Activated CD8-positive, alpha-beta memory T cell treated with anti-CD3 and anti-CD28 coated beads, Interleukin-2, amount 10 ng/mL, durations not matched to agents 7 days and 5 days (primary cell): ENCODE measurements at places on chromosomes 1 and 21. TPM values are rescaled to one million over a fixed set of nuclear protein-coding genes. Genes with fewer than 3 reads are reported as not detected.

DNA sequence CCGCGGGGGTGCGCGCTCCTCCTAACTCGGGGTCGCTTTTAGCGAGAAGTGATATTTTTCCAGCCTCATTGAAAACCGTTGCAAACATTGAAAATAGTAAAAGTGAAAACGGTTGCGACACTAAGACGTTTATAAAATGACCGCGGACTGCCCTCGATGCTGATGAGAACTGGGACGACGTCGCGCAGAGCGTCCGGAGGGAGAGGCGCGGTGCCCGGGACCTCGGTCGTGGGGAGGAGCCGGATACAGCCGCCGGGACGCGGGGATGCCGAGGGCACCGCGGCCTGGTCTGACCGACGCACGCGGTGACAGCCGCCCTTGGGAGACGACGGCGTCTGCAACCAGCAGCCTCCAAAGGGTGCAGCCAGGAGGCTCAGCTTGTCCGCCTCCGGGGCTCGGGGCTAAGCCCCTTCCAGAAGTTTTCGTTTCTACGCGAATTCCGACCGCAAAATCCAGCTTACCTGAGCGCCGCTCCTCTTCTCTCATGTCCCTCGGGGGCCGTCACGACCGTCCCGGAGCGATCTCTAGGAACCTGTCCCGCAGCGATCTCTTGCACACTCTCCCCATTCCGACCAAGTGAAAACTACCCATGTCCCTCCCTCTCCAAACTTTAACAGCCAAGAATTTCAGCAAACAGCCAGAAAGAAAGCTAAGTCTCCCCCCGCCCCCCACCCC, 144.4 kb upstream of the ETS2 start:
- H3K27me3 ChIP-seq, result peaks cover 63% of the 10 kb centered on the region
- DNase-seq, result no peak
- peak overlapping the region; percentile 26 for H3K4me3 ChIP-seq
- H3K4me1 ChIP-seq, result peaks cover 11% of the 10 kb centered on the region
- no peak overlapping the region for H3K27ac ChIP-seq
- peaks cover 2% of the 10 kb centered on the region for H3K36me3 ChIP-seq

- H3K27ac ChIP-seq, result no peak overlapping the region
- no peaks in the 10 kb centered on the region for H3K27me3 ChIP-seq
- H3K36me3 ChIP-seq, result no peaks in the 10 kb centered on the region
- no peak for DNase-seq
These were observed 9.2 kb upstream of the TRAF3IP3 start for GRCh38 chr1:209746451-209747165.

DNA sequence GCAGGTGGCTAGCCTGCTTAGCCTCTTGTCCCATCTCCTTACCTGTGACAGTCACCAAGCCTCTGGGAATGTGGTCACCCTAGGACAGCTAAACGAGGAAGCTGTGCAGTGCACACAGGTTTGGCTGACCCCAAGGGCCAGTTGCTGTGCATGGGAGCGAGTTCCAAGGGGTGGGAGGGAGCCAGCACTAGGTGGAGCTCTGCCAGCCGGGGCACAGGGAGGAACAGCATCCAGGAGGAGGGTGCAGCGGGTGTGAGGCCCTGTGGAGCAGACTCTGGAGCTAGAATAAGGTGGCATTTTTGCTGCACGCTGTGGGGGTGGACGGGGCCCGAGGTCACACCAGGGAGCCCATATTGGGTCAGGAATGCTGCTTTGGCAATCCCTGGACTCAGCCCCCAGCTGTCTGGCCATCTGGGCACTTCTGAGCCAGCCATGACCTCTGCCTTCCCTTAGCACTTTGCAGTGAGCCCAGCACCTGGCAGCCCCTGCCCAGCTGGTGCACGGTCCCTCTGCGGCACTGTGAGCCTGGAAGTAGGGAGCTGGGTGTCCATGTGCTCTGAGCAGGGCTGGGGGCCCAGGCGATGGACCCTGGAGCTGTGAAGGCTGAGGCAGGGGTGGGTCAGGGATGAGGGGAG, 8.7 kb downstream of the PDXK start:
- DNase-seq, result no peak
- no peaks in the 10 kb centered on the region for H3K27me3 ChIP-seq
- peaks cover 5% of the 10 kb centered on the region for H3K36me3 ChIP-seq
- H3K27ac ChIP-seq, result peak overlapping the region; percentile 69
- H3K4me3 ChIP-seq, result peak overlapping the region; percentile 71

DNA sequence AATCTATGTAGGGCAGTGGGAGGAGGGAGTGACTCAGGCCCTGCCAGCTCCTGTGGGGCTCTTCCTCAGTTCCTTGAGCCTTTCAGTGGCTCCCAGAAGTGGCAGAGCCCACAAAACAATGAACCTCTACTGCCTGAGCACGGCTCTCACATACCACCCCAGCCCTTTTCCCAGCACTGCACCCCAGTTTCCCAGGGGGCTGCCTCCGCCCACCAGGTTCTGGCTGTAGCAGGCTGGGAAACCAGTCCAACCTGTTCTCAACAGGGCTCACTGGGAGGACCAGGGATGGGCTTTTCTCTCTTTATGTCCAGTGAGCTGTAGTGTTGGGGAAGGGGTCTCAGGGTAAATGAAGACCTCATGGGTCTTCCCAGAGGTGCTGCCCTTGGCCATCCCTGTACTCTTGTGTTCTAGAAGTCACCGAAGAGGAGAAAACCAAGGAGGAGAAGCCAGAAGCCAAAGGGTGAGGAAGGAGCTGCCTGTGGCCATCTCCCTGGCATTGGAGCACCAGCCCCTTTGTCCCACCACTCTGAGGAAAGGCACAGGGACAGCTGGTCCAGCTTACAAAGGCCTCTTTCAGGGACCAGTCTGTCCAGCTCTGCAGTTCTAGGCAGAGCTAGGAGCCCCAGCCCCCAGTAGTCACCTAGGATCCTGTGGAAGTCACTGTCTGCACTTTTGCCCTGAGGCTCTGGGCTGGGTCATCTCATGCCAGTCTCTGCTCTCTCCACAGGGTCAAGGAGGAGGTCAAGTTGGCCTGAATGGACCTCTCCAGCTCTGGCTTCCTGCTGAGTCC, 3.5 kb downstream of the MARCKSL1 start:
- H3K27me3 ChIP-seq, result no peaks in the 10 kb centered on the region
- H3K27ac ChIP-seq, result no peak overlapping the region
- H3K4me3 ChIP-seq, result no peak overlapping the region
- H3K36me3 ChIP-seq, result peaks cover 46% of the 10 kb centered on the region
- H3K4me1 ChIP-seq, result peaks cover 22% of the 10 kb centered on the region
- no peak for DNase-seq

DNA sequence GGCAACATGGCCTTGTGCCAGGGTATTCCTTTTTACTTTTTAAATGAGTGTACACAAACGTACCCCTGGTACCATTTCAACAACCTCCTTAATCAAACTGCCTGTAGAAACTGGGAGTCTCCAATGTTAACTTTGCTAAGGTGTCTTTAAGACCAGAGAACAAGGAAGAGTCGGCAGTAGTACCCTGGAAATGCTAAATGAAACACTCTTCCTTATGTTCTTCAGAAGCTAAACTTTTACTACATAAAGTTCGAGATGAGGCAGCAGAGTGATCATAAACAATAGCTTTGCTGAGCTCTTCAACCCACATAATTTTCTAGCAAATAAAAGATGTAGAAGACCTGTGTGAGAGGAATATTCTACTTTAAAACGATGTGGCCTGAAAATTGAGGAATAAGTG, 297.7 kb upstream of the NRIP1 start:
- H3K27me3 ChIP-seq, result no peaks in the 10 kb centered on the region
- H3K4me3 ChIP-seq, result no peak overlapping the region
- no peak overlapping the region for H3K27ac ChIP-seq
- H3K36me3 ChIP-seq, result no peaks in the 10 kb centered on the region
- H3K4me1 ChIP-seq, result no peaks in the 10 kb centered on the region

GRCh38 chr1:68516066-68516465, 19.2 kb upstream of the DEPDC1 start:
- H3K27ac ChIP-seq, result no peak overlapping the region
- H3K27me3 ChIP-seq, result no peaks in the 10 kb centered on the region
- H3K4me3 ChIP-seq, result no peak overlapping the region
- no peaks in the 10 kb centered on the region for H3K36me3 ChIP-seq

DNA sequence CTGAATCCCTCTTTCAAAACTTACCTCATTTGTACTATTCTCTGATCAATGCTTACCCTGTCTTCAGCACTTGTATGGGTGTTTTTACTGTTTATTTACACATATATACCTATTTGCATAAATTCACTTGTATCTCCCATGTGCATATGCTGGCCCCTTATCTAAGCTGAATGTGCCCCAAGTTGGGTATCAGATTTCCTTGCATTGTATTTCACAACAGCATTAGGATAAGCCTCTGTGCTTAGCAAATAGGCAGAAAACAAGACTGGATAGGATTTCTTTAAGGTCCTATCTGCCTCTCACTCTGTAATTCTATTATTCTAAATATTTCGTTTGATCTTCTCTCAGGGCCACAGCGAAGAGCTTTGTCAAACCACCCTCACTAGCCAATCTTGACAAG, 45.9 kb upstream of the IPO9 start:
- H3K27me3 ChIP-seq, result no peaks in the 10 kb centered on the region
- H3K36me3 ChIP-seq, result no peaks in the 10 kb centered on the region
- no peak overlapping the region for H3K4me3 ChIP-seq
- no peaks in the 10 kb centered on the region for H3K4me1 ChIP-seq
- DNase-seq, result no peak

GRCh38 chr1:192066202-192066601, 92.1 kb upstream of the RGS18 start:
- H3K4me1 ChIP-seq, result no peaks in the 10 kb centered on the region
- no peaks in the 10 kb centered on the region for H3K27me3 ChIP-seq
- no peak overlapping the region for H3K27ac ChIP-seq
- no peak for DNase-seq
- no peaks in the 10 kb centered on the region for H3K36me3 ChIP-seq
- H3K4me3 ChIP-seq, result no peak overlapping the region

DNA sequence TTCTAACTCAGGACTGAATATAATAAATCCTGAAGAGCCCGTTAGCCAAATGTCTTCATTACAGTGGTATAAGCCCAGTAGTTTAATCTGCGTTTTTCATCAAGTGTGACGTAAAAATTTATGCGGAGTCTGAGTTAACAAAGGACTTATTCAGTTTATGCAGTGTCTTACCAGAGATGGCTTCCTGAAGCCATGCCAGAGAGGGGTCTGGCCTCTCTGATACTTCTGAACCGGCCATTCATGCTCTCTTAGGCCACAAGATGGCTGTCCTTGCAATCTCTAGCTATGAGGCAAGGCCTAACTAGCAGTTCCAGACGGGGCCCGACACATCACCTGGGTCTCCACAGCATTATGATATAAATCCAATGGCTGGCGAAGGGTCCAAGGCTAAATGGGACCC, 101.4 kb downstream of the TEX35 start:
- H3K4me3 ChIP-seq, result no peak overlapping the region
- no peaks in the 10 kb centered on the region for H3K4me1 ChIP-seq
- H3K27me3 ChIP-seq, result no peaks in the 10 kb centered on the region
- no peak for DNase-seq
- H3K36me3 ChIP-seq, result no peaks in the 10 kb centered on the region
- no peak overlapping the region for H3K27ac ChIP-seq

Gene BACE2
- total RNA-seq, result 0.79 TPM

Gene PLA2G2E
- total RNA-seq, result not detected

Gene SRP9
- total RNA-seq, result 225 TPM
